ENCODE measurements at places on chromosomes 2 and 18. TPM values are rescaled to one million over a fixed set of nuclear protein-coding genes. Genes with fewer than 3 reads are reported as not detected.

The TRPM8 gene
- not detected for total RNA-seq

The AFF3 gene
- 7.6 TPM for total RNA-seq

The DYNAP gene
- not detected for total RNA-seq

GRCh38 chr2:223654384-223654915 is 52.3 kb upstream of the SCG2 start:
- DNase-seq: no peak

DNA sequence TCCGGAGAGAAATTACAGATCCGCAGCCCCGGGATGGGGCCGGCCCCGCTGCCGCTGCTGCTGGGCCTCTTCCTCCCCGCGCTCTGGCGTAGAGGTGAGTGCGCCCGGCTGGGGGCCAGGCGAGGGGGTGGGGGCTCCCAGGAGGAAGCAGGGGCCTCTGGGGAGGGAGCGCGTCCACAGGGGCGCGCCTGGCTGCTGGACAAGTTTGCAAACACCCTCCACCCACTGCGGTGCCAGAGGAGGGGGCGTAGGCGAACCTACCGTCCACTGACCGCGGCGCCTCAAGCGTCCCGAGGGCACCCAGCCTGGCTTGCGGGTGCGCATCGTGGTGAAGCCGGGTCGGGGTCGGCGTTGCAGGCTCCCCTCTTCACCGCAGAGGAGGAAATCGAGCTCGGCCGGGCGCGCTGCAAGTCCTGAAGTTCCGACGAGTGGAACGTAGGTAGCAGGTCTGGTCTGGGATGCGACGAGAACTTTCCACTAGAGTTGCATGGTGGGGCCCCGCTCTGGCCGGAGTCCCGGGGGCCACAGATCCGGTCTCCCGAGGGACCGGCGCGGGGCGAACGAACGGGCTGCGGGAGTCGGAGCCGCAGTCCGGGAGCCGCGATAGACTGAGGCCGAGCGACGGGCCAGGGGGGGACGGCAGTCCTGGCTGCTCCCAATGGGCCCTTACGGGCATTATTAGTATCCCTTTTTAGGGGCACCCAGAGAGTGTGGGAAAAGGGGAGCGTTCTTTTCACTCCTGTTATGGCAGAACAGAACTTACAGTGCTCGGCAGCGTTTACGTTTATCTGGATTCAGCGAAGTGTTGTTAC is 502 bp downstream of the MERTK start:
- DNase-seq: no peak

DNA sequence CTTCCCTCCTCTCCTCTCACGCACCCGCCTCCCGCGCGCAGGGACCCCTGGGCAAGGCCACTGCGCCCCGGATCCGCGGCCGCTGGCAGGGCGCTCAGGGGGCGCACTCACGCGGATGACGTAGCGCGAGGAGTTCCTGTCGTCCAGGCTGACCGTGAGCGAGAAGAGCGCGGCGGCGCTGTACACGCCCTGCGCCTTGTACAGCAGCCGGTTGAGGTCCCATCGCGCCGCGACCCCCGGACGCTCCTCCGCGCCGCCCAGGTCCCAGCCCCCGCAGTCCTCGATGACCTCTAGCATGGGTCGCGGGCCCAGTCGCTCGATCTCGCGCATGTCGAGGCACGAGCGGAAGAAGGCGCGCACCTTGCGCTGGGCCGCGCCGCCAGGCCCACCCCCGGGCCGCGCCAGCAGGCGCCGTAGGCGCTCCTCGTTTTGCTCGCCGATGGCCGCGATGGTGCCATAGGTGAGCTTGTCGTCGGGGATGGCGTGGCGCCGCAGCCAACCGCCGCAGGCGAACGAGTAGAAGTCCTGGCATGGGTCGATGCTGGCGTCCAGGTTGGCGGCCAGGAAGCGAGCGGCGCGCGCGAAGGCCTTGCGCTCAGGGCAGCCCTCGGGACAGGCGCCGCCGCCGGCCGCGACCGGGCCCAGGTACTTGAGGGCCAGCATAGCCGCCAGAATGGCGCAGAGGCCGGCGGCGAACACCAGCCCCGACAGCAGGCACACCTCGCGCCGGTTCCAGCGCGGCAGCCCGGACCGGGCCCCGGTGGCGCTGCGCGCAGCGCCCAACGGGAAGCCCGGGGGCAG is 1.7 kb downstream of the ECEL1 start:
- no peak for DNase-seq

- DNase-seq: no peak
Observed at GRCh38 chr18:58615140-58616132, 13.5 kb downstream of the ALPK2 start.

DNA sequence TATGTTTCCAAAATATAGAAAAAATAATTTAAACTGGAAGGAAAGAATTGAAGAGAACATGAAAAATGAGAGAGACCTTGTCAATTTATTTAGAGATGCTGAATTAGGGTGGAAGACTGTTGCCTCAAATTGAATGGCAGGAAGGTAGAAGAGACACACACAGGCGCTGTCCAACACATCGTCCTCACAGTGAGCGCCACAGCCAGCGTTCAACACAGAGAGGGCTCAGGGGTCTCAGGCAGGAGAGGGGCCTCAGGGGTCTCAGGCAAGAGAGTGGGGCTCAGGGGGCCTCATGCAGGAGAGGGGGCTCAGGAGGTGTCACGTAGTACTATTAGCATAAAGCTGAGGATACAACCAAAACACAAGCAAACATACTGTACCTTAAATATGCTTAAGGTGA is 65.7 kb downstream of the TMEM18 start:
- DNase-seq: no peak

DNA sequence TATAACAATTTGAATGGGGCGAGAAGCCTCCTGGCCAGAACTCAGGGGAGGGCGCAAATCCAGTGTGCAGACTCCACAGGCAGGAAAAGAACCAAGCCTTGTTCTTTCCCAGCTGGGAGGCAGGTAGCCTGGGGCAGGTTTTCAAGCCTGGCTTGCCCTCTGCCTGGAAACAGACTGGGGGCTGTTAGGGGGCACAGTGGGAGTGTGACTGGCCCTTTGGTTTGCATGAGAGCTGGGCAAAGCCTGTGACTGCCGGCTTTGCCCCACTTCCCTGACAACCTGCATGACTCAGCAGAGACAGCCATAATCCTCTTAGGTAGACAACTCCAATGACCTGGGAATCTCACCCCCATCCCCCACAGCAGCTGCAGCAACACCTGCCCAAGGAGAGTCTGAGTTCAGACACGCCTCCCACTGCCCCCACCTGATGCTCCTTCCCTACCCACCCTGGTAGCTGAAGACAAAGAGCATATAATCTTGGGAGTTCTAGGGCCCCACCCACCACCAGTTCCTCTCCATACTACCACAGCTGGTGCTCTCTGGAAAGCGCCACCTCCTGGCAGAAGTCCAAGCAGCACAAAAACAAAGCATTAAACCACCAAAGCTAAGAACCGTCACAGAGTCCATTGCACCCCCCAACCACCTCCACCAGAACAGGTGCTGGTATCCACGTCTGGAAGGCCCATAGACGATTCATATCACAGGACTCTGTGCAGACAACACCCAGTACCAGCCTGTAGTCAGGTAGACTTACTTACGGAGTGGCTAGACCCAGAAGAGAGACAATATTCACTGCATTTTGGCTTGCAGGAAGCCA is 402.5 kb downstream of the STK39 start:
- DNase-seq: no peak

DNA sequence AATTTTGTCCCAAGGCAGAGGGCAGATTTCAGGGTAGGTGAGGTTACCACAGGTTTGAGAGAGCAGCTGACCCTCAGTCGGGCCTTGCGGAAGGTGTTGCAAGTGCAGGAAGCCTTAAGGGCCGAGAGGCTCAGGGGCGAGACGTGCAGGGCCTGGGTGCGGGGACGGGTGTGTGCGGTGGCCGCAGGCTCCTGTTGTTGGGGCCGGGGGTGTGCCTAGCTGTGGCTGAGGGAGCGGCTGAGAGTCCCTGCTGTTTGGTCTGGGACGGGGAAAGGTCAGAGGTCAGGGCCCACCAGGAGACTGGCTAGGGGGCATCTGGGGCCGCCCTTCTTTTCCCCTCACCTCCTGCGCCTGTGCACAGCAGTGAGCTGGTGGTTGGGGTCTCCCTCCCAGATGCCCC is 52.5 kb downstream of the NTSR2 start:
- no peak for DNase-seq

GRCh38 chr2:219461047-219461514 is 26.4 kb downstream of the SPEG start:
- peak; percentile 8 for DNase-seq

- DNase-seq: no peak
Observed at GRCh38 chr18:1499265-1499664, 594.6 kb downstream of the ADCYAP1 start.

GRCh38 chr2:216082117-216082711 is 495 bp downstream of the TMEM169 start:
- DNase-seq: no peak

GRCh38 chr2:1791006-1791605 is 46.8 kb upstream of the PXDN start:
- DNase-seq: no peak

DNA sequence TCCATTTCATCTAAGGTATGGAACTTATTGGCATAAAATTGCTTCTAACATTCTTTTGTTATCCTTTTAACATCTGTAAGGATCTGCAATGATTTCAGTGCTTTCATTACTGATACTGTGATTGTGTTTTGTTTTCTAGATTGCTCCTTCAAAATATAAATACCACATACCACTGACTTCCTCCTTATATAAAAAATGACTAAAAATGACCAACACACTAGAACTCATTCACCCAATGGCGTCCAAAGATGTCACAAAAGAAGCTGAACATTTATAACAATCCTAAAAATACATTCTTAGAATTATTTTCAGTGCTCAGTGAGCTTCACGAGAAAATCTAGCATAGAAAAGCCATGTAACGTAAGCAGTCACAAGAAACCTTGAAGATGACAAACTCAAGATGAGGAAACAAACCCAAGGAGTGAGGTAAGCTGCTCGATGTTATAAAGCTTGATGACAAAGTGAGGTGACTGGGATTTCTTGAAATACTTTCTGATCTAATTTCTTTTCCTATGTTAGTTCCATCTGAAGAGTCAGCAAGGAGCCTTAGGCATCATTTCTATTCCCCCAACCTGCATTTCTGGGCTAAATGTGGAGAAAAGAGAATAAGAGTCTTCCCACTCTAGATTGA is 42.6 kb downstream of the PNO1 start:
- no peak for DNase-seq

GRCh38 chr2:191451116-191451515 is 205.9 kb downstream of the MYO1B start:
- no peak for DNase-seq

- peak; percentile 71 for DNase-seq
Observed at GRCh38 chr2:54455563-54456361, at the start of gene SPTBN1. Gene SPTBN1 (plus strand): TSS chr2:54456327. CDS start chr2:54526419, 70,092 bp downstream.
